Coronary artery (tissue), 2 donors: ENCODE measurements at places on chromosomes 7 and 10.

GRCh38 chr7:106104721-106105260 is 7.3 kb downstream of the SYPL1 start:
- no peak for DNase-seq

- no peak for DNase-seq
These were observed 68.8 kb downstream of the CSTF2T start for GRCh38 chr10:51630640-51631005.

DNA sequence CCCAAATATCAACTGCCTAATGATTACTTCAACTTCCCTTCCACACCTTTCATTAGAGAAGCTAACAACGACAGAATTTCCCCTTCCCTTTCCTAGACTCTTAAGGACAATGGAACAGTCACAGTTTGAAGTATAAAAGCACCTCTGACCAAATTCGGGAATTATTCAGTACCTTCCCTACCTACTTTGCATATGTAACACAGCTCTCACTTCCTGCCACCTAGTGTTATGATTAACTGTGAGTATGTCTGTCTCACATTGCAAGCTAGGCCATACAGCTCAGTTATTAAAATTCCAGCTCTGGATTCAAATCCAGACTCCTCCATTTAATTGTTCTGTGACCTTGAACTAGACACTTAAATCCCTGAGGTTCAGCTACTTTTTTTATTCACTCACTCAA is 44.8 kb upstream of the HPSE2 start:
- DNase-seq, result no peak

- no peak for DNase-seq
These were observed 279.8 kb downstream of the SEC23IP start for GRCh38 chr10:120172356-120172755.

DNA sequence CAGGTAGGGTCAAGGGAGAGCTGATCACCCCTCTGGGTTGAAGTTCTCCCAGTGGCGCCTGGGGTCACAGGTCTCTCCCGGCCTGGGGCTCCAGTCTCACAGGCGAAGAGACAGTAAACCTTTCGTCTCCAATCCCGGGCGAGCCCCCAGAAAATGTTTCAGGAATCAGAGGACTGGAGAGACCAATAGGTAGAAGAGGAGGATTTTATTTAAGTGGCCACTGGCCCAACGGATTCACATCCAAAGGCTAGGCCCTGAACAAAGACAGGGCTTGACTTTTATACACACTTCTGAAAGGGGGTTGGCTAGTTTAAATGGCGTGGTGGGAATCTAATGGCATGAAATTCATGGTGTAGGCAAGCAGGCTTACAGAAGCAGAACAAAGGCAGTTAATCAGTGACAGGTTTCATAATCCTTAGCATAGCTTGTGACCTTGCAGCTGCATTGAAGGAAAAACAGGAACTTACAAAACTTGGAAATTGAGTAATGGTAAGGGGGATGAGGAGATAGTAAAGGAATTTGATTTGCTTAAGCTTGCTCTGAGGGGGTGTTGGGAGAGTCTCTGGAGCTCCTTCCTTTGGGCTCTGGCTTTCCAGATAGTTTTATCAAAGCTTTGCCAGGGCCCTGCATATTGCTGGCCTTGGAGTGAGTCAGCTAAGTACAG is 105.5 kb downstream of the TRIM24 start:
- DNase-seq, result no peak

DNA sequence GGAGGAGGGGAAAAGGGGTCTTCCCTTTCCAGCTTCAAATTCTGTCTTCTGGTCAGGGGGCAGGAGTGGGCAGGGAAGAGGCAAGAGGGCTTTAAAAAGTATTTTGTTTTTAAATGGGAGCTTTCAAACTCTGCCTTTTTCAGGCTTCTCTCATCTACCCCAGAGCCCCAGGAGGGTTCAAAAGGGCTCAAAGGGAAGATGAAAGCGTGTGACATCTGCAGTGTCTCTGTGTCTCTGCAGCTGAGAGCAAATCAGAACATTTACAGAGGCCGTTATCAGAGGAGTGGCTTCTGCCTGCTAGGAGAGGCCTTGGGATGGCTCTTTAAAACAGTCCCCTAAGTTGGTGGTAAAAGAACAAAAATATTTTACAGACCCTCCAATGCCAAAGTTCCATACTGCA is 30.3 kb downstream of the TRIM8 start:
- no peak for DNase-seq

DNA sequence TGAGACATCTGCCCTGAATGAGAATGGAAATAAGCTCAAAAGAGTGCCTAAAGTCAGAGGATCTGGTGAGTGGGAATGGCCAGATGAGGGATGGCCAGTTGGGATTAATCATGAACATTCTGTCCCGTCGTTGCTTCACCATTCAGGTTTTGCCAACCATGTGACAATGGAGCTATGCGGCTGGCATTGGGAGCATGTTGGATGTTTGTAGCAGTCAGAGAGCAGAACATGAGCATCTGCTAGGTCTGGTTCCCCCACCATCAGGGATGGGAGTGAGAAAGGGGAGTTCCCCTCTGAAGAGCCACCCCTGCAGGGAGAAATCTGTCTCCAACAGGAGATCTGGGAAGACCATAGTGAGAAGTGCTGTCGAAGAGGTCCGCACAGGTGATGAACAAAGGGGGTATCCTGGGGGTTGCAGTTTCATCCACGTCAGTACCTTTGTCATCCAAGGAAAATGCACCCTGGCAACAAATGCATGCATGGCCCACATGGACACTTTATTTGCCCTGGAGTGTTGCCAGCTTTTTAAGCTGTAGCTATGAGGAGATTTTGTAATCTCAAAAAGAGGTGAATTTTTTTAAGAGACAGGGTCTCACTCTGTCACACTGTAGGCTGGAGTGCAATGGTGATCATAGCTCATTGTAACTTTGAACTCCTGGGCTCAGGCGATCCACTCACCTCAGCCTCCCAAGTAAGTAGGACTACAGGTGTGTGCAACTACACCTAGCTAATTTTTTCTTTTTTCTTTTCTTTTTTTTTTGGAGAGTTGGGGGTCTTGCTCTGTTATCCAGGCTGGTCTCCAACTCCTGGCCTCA is 190.2 kb downstream of the CAMK1D start:
- DNase-seq, result no peak

- DNase-seq, result no peak
These were observed 1.2 kb downstream of the PRRT4 start for GRCh38 chr7:128360359-128360678.
